Aorta (tissue), 5 donors: ENCODE measurements at places on chromosomes 2 and 18. TPM values are rescaled to one million over a fixed set of nuclear protein-coding genes. Genes with fewer than 3 reads are reported as not detected.
A peak's percentile ranks its signal among the peaks of the same experiment; 100 is the strongest.

DNA sequence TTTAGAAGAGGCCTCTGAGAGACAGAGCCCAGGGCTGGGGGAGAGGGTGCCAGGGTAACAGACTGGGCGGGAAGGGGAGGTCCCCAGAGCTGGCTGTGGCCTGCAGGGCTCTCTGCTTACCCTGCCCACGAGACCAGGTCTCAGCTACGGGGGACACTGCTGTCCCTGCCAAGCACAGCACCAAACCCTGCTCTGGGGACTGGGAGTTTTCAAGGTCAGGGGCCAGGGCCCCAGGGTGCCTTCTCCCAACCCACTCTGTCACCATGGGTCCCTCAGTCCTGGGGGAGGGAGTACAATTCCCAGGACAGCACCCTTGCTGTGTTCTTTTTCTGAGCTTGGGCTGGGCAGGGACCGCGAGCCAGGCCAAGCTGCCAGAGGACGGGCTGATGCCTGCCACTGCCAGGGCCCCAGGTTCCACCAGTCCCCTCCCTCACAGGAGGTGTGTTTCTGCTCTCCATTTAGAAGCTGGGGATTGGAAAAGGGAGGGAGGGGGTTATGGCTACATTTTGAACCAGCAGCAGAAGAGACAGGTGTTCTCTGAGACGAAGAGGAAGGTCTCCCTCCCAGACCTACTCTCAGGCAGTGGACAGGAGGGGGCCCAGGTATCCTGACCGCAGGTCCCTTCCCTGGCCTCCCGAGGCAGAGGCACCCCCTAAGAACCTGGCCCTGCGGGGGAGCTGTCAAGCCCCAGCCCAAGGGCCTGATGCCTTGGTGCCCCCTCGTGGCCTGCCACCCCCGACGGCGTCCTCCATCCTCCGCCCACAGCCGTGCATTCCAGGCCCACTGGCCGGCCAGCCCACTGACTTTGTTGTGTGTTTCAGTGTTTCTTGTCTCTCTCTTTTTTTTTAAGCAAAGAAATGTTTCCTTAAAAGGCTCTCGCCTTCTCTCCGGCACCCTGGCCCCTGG, 80.4 kb downstream of the TNS1 start:
- DNase-seq, result peak; percentile 87

The GPR75 gene
- 0.90 TPM for polyA plus RNA-seq

The UGT1A8 gene
- not detected for polyA plus RNA-seq

- no peak for DNase-seq
Observed at GRCh38 chr2:153165021-153165420, 313.5 kb downstream of the RPRM start.

- no peak for DNase-seq
Observed at GRCh38 chr2:23536326-23536725, 151.3 kb downstream of the KLHL29 start.

DNA sequence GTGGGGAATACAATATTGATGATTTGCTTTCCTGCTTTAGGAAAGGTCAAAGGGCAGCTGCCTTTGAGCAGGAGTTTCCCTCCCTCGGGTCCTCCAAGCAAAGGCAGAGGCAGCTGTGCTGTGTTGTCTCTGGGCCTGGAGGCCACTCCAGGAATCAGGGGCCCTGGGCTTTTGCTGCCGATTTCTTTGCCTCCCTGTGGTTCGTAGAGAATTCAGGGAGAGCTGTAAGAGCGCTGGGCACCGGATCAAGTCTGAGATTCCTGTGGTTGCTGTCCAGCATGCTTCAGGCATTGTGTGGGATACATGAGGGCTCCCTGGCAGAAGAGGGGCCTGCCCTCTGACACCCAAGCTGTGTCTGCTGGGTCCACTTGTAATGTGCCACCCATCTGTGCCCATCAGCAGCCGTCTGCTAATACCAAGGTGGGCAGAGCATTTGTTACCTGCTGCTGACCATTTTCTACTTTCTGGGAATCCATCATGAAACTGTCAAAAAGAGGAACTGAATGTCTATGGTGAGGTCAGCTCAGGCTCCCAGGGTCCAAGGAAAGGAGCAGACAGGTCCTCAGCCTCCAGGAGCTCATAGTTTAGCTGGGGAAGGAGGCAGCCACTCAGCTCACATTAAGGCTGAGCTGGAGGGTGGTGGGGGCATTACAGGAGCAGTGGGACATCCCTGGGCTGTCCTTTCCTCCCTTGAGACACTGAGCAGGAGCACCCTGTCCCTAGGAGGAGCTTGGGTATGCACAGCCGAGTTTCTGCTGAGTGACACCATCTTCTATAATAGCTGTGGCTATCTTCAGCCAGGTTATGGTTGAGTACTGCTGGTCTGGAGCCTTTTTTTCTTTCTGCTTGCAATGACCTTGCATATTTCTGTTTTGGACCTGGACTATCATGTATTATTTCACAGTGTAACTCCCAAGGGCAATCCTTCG, 68.5 kb downstream of the CTIF start:
- no peak for DNase-seq

DNA sequence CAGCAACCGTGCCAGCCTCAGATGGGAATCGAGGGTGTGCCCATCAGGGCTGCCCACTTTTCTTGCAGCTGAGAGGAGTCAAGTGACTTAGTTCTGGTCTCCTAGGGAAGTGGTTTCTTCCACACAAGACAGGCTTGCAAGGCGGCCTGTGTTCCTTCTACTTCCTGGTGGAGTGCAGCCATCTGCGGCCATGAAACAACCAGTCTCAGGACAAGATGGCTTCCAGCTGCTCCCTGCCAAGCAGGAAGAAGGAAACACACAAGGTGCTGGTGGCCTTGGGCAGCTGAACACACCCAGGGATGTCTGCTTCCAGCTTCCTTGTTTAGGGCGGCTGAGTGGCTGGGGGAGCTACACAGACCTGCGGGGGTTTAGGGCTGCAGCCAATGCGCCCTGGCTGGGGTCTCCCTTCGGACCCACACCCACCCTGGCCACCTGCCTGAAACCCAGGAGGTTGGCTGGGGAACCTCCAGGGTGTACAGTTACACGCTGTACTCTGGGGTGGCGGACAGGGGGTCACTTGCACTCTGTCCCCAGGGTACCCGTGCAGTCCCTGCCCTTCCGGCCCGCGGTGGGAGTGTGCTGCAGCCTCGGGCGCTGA, 34.7 kb downstream of the PTPN18 start:
- DNase-seq, result peak; percentile 76

The LIPG gene
- 0.38 TPM for polyA plus RNA-seq

DNA sequence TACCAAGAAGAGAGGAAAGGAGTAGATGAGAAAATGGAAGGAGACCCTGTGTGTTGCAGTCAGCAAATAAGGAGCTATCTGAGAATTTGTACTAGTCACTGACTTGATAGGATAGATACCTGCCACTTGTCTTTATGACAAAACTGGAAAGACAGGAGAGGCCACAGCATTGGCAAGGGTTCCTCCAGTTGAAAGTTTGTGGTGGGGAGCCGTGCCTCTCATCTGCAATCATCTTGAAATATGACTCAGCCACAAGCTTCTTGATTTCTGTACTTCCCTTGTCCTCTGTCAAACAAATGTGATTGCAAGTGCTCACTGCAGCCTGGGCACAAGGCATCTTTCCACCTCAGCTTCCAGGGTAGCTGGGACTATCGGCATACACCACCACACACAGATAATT, 99.1 kb downstream of the GREB1L start:
- DNase-seq, result no peak

DNA sequence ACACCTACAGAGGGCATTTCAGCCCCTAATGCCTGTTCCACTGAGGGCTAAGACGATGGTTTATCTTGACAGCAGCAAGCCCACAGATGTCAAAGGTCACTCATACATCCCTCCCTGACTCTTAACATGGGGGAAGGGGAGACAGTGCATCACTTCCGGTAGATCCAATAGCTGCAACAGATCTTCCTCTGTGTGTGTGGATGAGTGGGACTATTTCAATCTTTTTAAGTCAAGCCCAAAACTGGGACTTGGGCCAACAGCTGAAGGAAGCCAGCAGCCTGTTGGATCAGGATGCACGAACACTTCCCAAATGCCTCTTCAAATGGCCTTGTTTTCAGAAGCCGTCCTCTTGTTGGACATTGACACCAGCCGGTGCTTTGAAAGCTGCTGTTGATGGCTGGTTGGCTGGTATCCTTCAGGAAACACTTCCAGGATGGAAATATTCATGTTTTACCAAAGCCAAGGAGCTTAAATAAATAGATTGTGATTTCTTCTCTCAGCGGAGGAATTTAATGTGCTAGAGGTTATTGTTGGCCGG, 59.2 kb downstream of the IL1R2 start:
- DNase-seq, result peak; percentile 89

The NHEJ1 gene
- 8.1 TPM for polyA plus RNA-seq

- DNase-seq, result no peak
Observed at GRCh38 chr2:135149251-135149650, 97.2 kb downstream of the RAB3GAP1 start.

- DNase-seq, result no peak
Observed at GRCh38 chr2:79975791-79976565, 328.6 kb downstream of the LRRTM1 start.

The GAL3ST2 gene
- polyA plus RNA-seq, result not detected

- no peak for DNase-seq
Observed at GRCh38 chr18:26875040-26875654, 9.6 kb upstream of the AQP4 start.

DNA sequence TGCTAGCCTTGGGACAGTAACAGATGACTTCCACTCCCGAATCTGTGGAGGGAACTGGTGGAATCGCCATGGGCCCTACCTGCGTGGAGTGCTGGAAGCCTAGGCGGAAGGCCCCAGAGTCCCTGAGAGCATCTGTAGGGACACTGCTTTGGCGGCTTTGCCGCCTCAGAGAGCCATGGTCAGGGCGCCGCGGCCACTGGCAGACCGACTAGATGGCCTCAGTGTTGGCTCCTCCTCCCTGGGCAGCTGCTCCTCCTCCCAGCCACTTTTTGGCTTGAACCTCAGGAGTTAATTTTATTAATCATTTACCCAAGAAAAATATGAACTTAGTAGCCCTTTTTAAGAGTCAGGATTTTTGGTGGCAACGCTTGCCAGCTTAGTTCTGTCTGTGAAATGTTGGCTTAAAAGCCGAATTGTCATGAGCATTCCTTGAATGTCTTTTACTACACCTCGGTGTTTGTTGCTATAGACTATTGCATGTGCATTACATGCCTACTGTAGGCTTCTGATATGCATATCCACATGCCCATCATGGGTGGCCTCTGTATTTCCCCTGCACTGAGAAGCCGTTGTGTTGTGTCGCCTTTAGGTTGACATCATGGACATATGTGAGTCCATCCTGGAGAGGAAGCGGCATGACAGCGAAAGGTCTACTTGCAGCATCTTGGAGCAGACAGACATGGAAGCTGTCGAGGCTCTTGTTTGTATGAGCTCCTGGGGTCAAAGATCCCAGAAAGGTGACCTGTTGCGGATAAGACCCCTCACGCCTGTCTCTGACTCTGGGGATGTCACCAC, 2.4 kb downstream of the KLF11 start:
- peak; percentile 77 for DNase-seq

The SLC39A10 gene
- 1.8 TPM for polyA plus RNA-seq

GRCh38 chr18:7177116-7177744, 53.7 kb upstream of the LRRC30 start:
- no peak for DNase-seq

The UBE2E3 gene
- polyA plus RNA-seq, result 66.6 TPM

GRCh38 chr2:225027061-225027762, 15.1 kb downstream of the DOCK10 start:
- DNase-seq, result no peak

DNA sequence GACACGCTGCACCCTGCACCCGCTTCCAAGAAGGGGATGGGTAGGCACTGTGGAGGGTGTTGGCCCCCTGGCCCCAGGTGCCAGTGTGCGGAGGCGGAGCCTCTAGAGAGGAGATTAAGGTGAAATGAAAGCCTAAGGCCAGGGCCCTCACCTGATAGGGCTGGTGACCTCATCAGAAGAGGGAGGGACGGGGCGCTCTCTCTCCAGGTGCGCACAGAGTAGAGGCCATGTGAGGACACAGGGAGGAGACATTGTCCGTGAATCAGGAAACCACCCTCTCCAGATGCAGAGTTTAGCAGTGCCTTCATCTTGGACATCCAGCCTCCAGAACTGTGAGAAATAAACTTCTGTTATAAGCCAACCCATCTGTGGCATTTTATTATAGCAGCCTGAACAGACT, 62.3 kb downstream of the PSMG2 start:
- DNase-seq, result no peak

The SERPINB3 gene
- not detected for polyA plus RNA-seq

The TMEM178A gene
- 9.5 TPM for polyA plus RNA-seq

DNA sequence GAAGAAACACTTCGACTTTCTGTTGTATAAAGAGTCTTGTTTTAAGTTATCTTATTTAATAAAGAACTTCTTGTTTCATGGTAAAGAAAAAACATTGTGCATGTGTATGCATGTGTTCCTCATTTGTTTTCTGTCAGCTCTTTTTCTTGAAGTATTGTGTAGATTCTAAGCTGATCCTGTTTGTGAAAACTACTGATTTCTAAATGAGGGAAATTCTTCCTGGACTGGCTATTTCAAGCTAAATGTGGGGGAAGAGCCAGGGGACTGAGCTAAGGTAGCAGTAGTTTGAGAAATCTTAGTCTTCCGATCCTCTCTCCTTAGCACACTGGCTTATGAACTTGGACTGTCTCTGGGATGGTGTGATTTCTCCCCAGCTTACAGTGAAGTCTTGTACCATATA, 56.4 kb upstream of the RBMS1 start:
- DNase-seq, result no peak

The PMAIP1 gene
- polyA plus RNA-seq, result 1.0 TPM

DNA sequence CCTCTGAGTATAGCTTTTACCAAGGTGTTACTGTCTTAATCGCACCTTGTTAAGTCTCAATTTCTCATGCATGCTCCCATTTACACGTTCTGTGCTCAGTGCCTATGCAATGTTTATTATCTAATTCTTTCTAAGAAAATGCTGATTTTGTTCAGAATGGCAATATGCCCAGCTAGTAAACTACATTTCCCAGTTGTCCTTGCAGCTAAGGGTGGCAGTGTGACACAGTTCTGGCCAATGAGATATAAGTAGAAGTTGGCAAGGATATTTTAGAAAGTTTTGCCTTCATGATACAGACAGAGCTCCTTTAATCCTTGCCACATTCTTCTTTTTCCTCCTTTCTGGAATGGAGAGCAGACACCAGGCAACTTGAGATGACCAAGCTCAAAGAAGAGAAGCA, 45.3 kb downstream of the POLE4 start:
- no peak for DNase-seq

The GALNT13 gene
- polyA plus RNA-seq, result 1.8 TPM

- DNase-seq, result no peak
Observed at GRCh38 chr2:146666340-146666739, 1178.5 kb upstream of the ACVR2A start.

The PROM2 gene
- not detected for polyA plus RNA-seq

DNA sequence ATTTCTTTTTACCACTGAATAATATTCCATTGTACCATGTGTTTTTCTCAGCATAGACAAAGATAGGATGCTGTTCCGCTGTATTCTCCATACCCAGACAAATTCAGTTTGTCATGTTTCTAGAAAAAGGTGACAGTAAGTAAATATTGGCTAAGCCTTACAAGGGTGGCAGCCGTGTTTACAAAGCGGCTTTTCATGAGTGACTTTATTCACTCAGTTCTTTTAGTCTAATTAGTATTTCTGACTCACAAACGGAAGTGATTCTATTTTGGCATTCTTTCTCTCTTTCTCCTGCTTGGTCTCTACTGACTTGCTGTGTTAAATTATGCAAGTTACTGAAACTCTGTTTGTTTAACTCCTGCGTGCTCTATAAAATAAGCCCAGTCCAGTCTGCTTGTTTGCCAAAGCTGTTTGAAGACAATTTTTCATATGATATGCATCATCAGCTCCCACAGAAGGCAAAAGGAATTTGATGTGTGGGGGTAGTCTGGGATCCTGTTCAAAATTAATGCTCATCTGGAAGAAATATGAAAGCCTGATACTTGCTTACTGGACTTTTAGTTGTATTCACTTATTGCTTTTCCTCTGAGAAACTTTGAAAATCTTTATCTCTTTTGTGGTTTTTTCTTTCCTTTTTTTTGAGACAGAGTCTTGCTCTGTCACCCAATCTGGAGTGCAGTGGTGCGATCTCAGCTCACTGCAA, 2.3 kb upstream of the PLEKHH2 start:
- DNase-seq, result no peak

The TRIM43 gene
- not detected for polyA plus RNA-seq
